ENCODE measurements at places on chromosomes 7 and 10. TPM values are rescaled to one million over a fixed set of nuclear protein-coding genes. Genes with fewer than 3 reads are reported as not detected.

DNA sequence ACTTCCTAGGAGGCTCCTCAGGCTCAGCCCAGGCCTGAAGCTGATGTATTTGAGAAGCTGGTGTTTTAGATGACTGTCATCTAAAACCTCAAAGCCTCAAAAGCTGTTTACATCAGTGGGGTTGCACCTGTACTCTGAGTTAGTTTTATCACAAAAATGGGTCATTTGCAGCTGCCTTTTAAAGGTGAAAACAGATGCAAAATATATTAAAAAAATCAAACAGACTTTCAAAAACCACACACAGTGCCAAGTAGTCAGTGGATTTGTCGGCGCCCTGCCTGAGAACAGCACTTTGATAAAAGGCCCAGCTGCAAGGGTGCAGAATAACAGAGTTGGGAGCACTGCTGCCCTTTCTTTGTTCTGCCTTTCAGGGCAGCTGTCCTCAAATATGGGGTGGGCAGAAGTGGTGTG lies 103.0 kb downstream of the VOPP1 start:
- H3K36me3 ChIP-seq: peaks cover 11% of the 10 kb centered on the region
- peak overlapping the region; percentile 31 for H3K27ac ChIP-seq
- H3K27me3 ChIP-seq: no peaks in the 10 kb centered on the region
- peak; percentile 73 for DNase-seq

DNA sequence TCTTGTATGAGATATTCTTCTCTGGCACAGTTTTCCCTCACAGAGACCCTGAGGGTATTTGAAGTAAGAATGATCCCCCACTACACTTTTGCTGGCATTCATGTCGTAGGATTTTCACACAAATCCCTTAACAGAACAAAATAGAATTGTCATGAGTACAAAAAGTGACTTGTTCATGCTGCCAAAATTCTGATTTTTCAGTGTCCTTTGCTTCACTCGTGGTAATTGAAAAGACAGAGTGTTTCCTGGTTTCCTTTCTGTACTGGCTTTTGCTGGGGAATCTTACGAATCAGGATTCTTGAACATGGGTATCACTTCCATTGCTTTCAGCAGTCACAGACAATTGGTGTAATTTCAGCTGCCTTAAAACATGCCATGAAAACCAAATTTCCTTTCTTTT lies 756.3 kb downstream of the REEP3 start:
- no peak for DNase-seq
- no peak overlapping the region for H3K4me3 ChIP-seq
- H3K36me3 ChIP-seq: no peaks in the 10 kb centered on the region

DNA sequence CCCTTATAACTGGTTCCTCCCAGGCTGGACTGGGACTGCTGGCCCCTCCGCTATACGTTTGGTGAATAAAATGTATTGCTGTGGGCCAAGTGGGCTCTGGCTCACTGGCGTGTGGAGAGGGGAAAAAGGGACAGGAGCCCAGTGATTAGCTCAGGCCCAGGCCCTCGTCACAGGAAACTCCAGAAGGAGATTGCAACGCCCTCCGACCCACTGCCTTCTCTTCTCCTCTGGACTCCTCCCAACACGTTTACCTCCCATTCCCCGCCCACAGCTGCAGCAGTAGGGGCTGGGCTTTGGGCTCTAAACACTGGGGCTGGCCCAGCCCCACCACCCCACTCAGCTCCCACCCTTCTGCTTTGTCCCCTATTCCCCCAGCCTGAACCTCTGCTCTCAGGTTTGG lies 173.9 kb downstream of the NEURL1 start:
- H3K4me1 ChIP-seq: peaks cover 11% of the 10 kb centered on the region
- DNase-seq: no peak
- no peak overlapping the region for H3K27ac ChIP-seq
- no peaks in the 10 kb centered on the region for H3K36me3 ChIP-seq
- H3K4me3 ChIP-seq: no peak overlapping the region

GRCh38 chr10:84077768-84078167 lies 61.5 kb upstream of the GHITM start:
- no peak overlapping the region for H3K27ac ChIP-seq
- no peak overlapping the region for H3K4me3 ChIP-seq
- no peaks in the 10 kb centered on the region for H3K4me1 ChIP-seq
- DNase-seq: no peak

DNA sequence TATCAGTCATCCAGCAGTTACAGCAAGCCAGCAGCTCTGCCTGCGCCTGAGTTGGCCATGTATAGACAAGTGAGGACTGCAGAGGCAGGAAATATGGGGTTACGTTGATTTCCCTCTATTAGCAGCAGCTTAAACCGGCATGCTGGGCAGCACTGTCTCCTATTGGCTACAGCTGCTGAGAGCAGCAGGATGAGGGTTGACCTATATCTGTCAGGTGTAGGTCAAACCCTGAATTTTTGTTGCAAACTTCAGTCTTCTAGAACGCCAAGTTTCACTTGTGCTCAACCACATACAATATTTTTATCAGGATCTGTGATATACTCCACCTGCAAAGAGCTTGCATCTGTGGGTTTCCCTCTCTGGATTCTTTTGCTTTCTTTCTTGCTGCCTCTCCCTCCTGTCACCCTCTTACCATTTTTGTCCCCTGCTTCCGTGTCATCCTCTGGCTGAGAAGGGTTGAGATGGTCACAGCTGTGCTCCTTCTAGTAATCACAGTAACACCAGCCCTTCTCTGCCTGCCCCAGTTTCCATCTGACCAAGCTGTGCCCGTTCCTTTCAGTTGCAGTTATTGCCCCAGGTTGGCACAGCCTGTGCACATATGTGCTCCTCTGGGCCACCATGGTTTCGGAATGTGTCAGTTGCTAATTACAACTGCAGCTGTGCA lies 23.8 kb upstream of the GLCCI1 start:
- H3K36me3 ChIP-seq: no peaks in the 10 kb centered on the region
- peak overlapping the region; percentile 21 for H3K4me3 ChIP-seq
- peak overlapping the region; percentile 71 for H3K27ac ChIP-seq
- H3K27me3 ChIP-seq: no peaks in the 10 kb centered on the region
- DNase-seq: peak; percentile 77

DNA sequence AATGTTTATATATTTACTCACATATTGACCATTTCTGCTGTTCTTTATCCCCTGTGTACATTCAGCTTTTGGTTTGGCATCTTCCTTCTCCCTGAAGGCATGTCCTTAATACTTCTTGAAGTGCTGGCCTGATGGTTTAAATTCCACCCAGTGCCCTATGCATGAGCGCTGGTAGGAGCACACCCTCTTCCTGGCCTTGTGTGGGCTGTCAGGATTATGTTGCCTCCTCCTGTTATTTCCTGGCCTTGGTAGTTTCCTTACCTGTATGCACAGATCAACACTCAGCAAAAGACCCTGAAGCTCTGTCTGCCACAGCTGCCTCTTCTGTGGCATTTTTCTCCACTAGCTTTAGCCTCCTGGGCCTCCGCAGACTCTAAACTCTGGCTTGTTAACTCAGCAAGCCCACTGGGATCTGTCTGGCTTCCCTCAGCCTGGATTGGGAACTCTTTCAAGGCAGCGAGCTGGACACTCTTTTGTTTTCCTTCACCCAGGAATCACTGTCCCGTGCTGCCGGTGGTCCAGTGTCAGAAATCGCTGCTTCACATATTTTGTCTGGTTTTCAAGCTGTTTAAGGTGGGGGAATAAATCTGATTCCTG lies 595.2 kb downstream of the SDK1 start:
- no peak for DNase-seq
- no peaks in the 10 kb centered on the region for H3K4me1 ChIP-seq
- H3K36me3 ChIP-seq: no peaks in the 10 kb centered on the region
- no peak overlapping the region for H3K4me3 ChIP-seq
- H3K27me3 ChIP-seq: no peaks in the 10 kb centered on the region

DNA sequence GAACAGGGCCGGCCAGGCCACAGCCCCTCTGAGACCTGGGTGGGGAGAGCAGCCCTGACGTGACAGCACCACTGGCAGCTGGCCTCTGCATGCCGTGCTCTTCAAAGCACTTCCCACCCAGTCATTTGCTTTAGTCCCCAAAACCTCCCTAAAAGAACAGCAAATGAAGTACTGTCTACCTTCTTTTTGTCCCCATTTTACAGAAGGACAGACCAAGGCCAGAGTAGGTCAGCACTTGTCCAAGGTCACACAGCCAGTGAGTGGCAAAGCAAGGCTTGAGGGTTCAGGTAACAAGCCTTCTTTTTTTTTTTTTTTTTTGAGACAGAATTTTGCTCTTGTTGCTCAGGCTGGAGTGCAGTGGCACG lies 15.1 kb downstream of the ATP6V1F start:
- H3K27me3 ChIP-seq: no peaks in the 10 kb centered on the region
- no peaks in the 10 kb centered on the region for H3K36me3 ChIP-seq
- H3K4me1 ChIP-seq: no peaks in the 10 kb centered on the region
- H3K4me3 ChIP-seq: no peak overlapping the region
- no peak for DNase-seq

DNA sequence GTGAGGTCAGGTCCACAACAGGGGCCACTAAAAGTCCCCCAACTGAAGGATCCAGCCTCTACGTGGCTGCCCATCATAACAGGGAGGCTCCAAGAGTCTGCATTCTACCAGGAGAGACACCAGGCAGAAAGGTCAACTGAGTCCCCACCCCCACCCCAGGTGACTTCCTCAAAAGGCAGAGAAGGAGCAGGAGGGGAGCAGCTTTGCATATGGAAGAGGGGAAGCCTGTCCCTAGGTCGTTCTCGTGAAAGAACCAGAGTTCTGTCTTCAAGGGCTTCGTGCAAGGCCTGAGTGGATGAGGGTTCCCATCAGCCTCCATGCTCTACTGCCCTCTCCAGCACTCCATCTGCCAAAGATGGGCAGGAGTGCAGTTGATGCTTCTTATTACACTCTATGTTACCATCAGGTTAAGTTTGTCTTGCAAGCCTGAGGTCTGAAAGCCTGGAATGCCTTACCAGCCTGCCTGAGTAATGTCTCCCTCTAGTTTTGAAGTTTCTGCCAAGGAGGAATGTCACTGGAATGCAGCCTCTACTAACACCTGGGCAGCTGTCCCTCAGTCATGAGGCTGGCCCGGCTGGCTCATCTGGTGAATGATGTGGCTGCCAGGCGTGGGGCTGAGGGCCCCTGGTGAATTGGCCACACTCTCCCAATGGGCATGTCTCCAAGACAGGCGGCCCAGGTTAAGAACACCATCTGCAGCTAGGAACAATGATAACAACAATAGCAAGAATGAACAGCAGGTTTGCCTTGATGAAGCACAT lies 54.3 kb upstream of the SMNDC1 start:
- no peaks in the 10 kb centered on the region for H3K27me3 ChIP-seq
- peaks cover 48% of the 10 kb centered on the region for H3K4me1 ChIP-seq
- DNase-seq: no peak
- H3K27ac ChIP-seq: no peak overlapping the region

KCNMA1 gene
- 0.63 TPM for total RNA-seq

PRSS58 gene
- not detected for total RNA-seq

INHBA gene
- total RNA-seq: not detected

All from natural killer cell (primary cell).